ENCODE measurements at places on chromosomes 16 and 17.

DNA sequence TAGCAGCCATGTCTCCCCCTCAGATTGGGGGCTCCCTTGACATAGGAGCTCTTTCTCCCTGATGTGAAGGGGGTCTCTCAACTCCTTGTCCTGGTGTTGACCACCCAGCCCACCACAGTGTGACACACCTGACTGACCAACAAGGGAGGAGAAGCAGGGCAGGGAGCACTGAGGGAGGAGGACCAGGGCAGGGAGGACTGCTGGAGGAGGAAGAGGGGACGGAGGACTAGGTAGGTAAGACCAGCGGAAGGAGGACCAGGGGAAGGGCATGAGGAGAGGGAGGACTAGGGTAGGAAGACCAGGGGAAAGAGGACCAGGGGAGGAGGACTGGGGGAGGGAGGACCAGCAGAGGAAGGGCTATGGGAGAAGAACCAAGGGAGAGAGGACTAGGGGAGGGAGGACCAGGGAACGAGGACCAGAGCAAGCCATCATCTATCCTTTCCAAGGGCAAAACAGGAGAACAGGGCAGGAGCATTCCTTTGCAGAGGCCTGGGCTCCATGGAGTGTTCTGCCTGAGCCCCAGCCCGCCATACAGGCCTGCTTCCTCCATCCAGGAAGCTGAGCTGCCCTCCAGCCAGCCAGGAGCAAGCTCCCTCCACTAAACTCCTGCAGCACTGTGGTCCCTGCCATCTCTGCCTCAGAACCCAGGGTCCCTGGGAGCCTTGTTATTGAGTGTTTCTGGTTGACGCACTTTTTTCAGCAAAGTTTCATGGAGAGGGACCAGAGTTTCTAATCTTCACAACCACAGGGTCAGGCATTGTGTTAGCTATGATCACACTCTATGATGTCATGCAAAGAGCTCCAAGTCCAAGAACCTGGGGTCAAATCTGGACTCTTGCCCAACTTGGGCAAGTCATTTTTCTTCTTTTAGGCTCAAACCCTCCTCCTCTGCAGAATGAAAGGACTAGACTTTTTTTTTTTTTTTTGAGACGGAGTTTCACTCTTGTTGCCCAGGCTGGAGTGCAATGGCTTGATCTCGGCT lies 15.4 kb upstream of the KRT17 start:
- no peak for DNase-seq

- peak; percentile 17 for DNase-seq
These were observed 705 bp downstream of the FOXK2 start for GRCh38 chr17:82519971-82520903.

DNA sequence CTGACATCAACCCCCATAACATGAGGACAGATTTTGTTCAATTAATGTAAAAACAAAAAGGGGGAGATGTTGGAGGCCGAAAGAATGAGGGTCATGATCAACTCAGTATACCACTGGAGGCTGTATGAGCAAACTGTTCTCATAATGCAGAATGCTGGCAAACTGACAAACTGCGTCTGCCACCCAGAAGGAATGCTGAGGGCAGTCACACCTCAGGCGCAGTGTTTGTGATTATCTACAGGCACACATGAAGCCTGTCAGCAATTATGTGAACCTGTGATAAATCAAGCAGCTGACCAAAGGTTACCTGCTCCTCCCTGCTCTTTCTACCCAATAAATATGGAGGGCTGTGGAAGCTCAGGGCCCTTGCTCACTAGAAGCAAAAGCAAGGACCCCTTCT lies 27.3 kb downstream of the CD300LG start:
- DNase-seq, result no peak

GRCh38 chr17:10352893-10353292 lies 19.9 kb downstream of the MYH13 start:
- DNase-seq, result no peak

- peak; percentile 9 for DNase-seq
These were observed 36.7 kb downstream of the GRIN2C start for GRCh38 chr17:74822939-74823367.

GRCh38 chr17:74816905-74817620 lies 40.9 kb upstream of the NAT9 start:
- DNase-seq, result no peak

GRCh38 chr17:19508577-19508867 lies 25.1 kb upstream of the SLC47A1 start:
- no peak for DNase-seq

DNA sequence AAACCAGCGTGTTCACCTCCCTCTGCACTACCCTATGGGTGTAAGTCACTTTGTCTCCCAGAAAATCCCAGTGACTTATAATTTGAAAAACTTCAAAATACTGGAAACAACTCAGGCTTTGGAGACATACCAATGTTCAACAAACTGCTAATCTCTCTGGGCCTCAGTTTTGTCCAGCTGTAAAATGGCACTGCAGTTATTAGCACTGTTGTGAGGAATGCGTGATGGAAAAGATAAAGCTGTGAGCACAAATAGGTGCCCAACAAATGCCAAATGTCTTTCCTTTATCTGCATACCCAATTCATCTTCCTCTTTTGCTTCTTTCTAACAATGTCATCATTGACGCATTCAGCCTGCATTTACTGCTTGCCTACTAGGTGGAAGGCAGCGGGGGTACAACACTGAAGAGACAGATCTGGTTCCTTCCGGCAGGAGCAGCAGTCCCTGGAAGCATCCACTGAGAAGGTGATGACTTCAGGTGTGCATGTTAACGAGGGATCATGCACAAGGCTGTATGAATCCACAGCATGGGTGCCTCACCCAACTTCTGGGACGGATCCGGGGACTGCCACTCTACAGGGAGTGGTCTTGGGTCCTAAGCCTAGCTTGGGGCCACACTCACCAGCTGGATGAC lies 63.4 kb downstream of the CYTH1 start:
- DNase-seq, result no peak

- no peak for DNase-seq
These were observed 19.2 kb downstream of the ARHGAP27 start for GRCh38 chr17:45413498-45413923.

DNA sequence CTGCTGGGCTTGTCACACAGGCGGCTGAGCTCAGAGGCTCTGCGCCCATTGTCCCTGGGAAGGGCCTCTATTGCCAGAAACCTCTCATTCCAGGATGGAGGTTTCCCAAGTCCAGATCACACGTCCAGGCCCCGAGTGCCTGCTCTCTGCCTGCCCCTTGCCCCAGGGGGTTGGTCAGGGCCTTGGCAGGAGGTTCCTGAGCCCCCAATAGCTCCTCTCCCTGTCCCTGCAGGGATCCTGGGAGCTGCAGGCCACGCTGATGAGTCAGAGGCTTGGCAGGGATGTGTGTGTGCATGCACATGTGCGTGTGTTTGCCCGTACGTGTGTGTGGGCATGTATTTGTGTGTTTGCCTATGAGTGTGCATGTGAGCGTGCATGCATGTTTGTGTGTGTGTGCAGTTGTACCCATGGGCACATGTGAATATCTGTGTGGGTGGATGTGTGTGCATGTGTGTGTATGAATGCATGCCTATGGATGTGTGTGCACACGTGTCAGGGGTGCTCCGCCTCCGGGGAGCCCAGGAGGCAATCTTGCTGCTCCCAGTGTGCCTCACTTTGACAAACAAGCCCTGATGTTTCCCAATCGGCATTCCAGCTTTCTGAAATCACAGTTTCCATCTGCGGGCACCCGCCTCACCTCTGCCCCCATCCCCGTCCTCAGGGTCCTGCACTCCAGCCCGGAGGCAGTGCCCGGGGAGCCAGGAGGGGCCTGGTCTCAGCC lies 98.4 kb upstream of the GSE1 start:
- peak; percentile 50 for DNase-seq

- DNase-seq, result no peak
These were observed 110.4 kb downstream of the VAT1L start for GRCh38 chr16:77898671-77899211.

GRCh38 chr16:85555719-85556455 lies 57.2 kb upstream of the GSE1 start:
- no peak for DNase-seq
